ENCODE measurements at places on chromosomes 6 and 20. TPM values are rescaled to one million over a fixed set of nuclear protein-coding genes. Genes with fewer than 3 reads are reported as not detected.

GRCh38 chr6:475314-475713, 83.8 kb downstream of the IRF4 start:
- no peak overlapping the region for H3K27ac ChIP-seq
- H3K36me3 ChIP-seq: no peaks in the 10 kb centered on the region
- no peak overlapping the region for H3K4me3 ChIP-seq
- H3K27me3 ChIP-seq: no peaks in the 10 kb centered on the region
- DNase-seq: no peak
- no peaks in the 10 kb centered on the region for H3K4me1 ChIP-seq

The POLR1H gene
- total RNA-seq: 22.4 TPM

The POM121L2 gene
- not detected for total RNA-seq

The PAK5 gene
- 0.21 TPM for total RNA-seq

The GSTA1 gene
- total RNA-seq: 22.2 TPM

The UNC93A gene
- total RNA-seq: not detected

GRCh38 chr6:57432157-57432556, 114.7 kb downstream of the PRIM2 start:
- no peak for DNase-seq
- no peaks in the 10 kb centered on the region for H3K27me3 ChIP-seq
- H3K4me3 ChIP-seq: no peak overlapping the region
- peaks cover 26% of the 10 kb centered on the region for H3K4me1 ChIP-seq
- H3K27ac ChIP-seq: no peak overlapping the region

GRCh38 chr6:90545448-90545847, 41.4 kb downstream of the MAP3K7 start:
- H3K27me3 ChIP-seq: no peaks in the 10 kb centered on the region
- DNase-seq: no peak
- H3K4me1 ChIP-seq: no peaks in the 10 kb centered on the region
- no peak overlapping the region for H3K4me3 ChIP-seq

- peak overlapping the region; percentile 96 for H3K4me3 ChIP-seq
- H3K27ac ChIP-seq: peak overlapping the region; percentile 93
- peaks cover 31% of the 10 kb centered on the region for H3K4me1 ChIP-seq
- peaks cover 4% of the 10 kb centered on the region for H3K36me3 ChIP-seq
- H3K27me3 ChIP-seq: no peaks in the 10 kb centered on the region
- DNase-seq: peak; percentile 80
Measured at GRCh38 chr6:144286503-144287393, 1.6 kb downstream of the UTRN start.
